ENCODE measurements at places on chromosomes 3 and 15.

GRCh38 chr3:102712896-102713295 is 278.1 kb downstream of the ZPLD1 start:
- DNase-seq, result no peak

DNA sequence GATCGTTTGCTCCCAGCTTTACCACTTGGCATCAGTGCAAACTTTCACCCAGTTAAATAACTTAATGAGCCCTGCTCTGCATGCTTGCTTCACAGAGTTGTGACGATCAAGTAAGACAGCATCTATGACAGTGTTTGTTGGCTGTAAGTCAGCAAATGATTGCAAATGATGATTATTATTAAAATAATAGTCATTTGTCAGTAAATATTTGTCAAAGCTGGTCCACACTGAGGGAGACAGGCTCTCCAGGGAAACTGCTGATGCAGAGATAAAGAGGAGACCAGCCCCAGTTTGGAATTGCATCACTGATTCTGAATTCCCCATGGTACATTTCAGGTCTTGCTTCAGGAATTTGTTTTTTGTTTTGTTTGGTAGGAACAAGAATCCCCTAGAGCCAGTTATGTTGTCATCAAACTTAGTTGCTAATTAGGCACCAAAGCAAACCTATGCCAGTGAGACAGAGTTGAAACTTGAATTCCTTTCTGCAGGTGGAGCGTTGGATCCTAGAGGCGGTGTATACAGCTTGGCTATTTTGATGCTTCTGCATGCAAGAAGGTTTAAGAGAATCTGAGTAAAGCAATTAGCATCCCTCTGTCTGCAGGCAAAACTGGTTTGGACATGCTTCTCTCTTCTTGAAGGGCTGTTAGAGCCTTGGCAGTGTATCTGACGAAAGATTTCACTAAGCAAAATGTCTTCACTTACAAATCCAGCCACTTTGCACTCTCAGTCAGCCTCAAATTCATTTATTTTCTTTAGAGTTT is 338.6 kb upstream of the TPRG1 start:
- DNase-seq, result no peak

DNA sequence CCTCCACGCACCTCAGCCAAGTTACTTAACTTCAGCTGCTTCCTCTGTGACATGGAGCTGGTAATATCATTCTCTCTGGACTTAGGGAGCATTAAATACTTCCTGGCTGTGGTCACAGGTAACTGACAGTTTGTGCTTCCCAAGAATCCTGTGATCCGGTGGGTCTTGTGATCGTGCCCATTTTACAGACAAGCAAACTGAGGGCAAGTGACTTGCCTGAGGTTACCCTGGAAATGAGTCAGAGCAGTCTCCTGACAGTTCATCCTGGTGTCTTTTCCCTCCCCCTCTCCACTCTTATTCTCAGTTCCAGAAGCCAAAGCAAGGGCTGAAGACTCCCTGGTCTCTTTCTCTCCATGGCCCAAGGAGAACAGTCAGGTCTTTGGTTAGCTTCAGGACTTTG is 35.9 kb downstream of the ACAN start:
- no peak for DNase-seq

- DNase-seq, result peak; percentile 39
These were observed 146.2 kb downstream of the KLF13 start for GRCh38 chr15:31472636-31473384.

DNA sequence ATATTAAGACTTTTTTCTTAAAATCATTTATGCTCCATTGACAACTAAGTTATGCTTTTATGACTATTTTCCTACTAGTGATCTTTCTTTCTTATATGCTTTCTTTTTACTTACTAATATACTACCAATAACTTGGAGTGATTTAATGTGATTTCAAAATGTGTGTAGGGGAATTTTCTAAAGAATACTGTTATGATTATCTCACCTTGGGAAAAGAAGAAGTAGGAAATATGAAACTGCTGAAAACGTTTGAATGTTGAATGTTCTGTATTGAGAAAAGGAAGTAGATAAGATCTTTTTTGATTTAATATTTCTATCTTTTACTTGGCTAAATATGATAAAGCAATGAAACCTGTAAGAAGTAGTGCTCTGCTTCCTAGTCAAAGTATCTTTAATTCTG is 7.8 kb upstream of the CD200R1 start:
- no peak for DNase-seq

- no peak for DNase-seq
These were observed 126.3 kb upstream of the NANOGP8 start for GRCh38 chr15:35211240-35211902.

DNA sequence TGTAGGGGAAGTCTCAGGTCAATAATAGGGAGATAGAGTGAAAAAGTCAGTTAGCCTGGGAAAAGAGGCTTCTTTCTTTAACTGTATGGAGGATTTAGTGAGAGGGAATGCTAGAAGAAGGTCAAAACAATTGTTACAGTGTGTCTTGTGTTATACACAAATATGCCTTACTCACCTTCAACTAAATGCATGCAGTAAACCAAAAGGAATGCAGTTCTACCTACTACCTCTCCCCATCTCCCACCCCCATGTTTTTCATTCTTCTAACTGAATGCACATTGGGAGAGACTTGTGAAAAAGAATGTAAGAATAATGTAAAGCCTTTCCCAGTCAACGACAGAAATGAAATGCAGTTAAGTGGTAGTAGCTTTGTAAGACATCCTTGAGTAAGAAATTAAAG is 33.8 kb downstream of the CCDC66 start:
- no peak for DNase-seq

- DNase-seq, result no peak
These were observed 177.6 kb downstream of the KCNAB1 start for GRCh38 chr3:156298014-156298413.

- DNase-seq, result peak; percentile 10
These were observed 9.2 kb downstream of the FAM162A start for GRCh38 chr3:122392868-122393844.

DNA sequence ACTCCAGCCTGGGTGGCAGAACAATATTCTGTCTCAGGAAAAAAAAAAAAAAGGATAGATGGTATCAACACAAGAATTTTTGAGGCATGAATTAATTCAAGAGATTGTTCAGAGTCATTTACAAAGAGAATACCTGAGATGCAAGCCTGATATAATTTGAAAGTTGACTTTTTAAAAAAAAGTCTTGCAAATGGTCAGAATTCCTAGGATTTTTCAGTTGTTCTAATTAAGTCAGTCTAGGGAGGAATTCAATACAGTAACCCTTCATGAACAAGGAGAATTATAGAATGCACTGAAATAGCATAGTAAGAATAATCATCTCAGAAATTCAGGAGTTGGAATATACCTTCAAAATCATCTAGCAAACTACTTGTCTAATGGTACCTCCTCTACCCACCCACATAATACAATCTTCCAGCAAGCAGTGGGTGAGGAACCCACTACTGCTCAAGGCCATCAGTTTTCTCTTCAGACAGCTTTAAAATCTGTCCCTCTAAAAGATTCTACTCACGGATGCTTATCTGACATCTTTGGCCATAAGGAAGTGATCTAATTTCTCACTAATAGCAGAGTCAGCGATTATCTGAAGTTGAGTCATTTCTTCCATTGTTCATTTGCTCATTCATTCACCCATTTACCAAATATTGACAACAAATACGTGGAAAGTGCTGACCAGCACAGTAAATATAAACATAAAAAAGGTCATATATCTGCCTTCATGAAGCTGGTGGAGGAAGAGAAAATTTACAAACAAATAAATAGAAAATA is 159.6 kb downstream of the GREM1 start:
- no peak for DNase-seq

DNA sequence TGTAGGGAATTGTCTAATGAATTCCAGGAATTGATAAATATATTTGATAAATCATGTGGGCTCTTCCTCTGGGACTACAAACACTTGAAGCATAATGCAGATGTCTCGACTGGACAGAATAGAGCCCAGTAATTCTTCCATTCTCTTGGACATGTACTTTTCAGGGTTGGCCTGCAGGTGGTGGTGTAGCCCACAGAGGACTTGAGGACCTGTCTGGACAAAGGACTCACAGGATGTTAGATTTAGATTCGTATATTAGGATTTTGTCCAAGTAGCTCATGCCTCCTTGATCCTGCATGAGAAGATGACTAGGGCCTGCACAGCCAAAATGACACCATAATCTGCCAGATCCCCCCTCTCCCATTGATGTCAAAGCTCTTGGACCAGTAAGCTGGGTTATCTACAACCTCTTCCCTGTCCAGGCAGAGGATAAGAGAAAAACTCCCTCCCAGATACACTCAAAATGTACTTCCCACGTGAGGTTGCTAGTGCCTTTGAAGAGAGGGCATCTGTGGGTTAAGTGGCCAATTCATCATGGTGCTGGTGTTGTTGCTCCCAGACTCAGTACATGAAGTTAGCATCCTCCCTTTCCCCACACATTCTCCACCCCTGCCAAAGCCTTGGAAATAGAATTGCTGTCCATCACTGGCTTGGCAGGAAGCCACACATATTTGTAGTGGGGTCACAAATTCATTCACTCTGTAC is 88.6 kb upstream of the ZNF280D start:
- peak; percentile 48 for DNase-seq

DNA sequence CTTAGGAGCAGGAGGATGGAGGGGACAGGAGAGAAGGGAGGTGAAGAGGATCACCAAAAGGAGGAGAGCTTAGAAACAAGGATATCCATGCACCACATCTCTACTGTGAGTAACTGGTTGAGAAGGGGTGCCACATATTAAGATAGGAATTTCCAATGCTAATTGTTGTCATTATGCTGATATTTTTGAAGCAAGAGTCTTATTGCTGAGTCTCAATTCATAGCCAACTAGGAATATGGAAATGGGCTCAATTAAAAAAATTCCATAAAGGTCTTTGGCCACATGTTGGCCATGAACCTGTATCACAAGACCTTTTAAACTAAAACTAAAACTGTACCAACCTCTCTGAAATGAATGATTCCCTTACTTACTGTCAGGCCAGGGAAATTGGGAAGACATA is 642.6 kb downstream of the MAGI1 start:
- no peak for DNase-seq

DNA sequence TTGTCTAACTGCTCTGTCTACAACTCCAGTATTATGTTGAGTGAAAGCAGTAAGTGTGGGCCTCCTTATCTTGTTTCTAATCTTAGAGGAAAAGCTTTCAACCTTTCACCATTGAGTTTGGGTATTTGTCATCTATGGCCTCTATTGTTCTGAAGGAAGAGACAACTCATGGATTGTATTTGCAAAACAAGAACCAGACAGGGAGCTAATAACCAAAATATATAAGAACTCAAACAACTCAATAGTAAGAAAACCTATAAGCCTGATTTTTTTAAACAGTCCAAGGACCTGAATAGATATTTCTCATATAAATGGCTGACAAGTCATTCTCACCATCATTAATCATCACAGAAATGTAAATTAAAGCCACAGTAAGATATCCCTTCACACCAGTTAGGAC is 113.0 kb downstream of the TAFA4 start:
- no peak for DNase-seq

DNA sequence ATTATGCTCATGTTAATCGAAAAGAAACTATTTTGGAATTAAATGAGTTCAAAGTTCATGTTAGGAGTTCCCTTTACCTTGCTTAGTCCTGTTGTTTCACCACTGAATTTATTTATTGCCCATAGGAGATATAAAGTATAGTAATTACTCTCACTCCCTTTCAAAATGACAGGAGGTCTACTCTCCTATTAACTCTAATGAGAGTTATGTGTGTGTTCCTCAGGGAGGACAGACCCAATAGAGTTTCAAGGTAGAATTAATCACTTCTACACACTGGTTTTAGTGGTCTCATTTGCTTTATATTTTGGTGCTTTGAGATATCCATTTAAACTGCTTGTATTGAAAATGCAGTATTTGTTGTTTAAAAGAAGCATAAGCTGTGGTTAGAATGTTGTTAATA is 398.9 kb downstream of the NLGN1 start:
- no peak for DNase-seq

DNA sequence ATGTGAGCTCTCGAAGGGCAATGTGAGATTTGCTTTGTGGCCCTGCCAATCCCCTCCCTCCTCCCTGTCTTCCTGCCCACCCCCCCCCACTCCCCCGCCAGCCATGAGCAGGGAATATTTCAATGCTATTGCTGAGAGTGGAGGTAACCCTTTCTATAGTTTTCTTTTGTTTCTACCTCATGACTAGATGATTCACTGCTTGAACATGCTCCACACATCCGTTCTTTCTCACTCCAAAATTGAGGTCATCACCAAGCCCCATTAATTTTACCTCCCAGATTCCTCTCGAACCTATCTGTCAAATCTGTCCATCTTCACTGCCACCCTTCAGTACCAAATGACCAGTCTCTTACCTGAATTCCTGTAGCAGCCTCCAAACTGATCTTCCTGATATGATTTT is 12.2 kb downstream of the ZNF774 start:
- DNase-seq, result no peak

DNA sequence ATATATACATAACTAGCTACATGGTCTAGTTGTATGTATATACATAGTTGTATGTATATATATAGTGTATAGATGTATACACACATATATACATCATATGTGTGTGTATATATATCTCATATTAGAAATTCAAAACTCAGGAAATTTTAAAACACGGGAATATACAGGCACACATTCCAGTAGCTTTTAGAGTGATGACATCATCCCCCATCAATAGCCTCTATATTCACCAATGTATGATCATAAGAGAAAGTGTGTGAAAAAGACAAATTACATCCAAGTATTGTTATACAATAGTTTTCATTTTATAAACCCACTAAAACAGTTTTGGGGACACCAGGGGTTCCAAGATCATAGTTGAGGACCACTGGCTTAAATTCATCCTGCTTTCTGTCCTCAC is 23.0 kb downstream of the SCN10A start:
- no peak for DNase-seq

DNA sequence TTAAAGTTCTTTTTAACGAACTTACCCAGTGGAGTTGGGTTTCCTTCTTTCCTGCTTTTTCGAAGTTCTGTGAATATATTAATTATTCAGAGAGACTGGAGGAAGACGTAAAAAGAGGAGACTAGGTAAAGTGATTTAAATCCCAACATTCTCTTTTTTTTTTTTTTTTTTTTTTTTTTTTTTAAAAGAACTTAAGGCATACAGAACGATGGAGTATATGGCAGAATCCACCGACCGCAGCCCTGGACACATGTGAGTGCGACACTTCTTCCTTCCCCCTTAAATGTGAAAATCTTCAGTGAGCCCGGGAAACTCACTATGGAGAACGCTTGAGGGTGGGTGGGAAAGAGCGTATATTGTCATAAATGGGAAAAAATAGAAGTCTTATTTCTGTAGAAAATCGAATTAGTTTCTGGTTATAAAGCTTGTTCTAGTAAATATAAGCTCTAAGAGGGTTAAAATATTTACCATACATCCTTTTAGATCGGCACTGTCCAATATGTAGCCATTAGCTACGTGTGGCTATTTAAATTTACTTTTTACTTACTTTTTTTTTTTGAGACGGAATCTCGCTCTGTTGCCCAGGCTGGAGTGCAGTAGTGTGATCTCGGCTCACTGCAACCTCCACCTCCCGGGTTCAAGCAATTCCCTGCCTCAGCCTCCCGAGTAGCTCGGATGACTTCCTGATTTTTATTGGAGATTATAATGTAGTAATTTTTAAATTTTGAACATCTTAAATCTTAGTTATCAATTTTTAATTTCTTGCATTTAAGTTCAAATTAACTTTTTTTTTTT is 892 bp downstream of the NMD3 start:
- no peak for DNase-seq
